ENCODE measurements at places on chromosomes 7 and 10. TPM values are rescaled to one million over a fixed set of nuclear protein-coding genes. Genes with fewer than 3 reads are reported as not detected.

DNA sequence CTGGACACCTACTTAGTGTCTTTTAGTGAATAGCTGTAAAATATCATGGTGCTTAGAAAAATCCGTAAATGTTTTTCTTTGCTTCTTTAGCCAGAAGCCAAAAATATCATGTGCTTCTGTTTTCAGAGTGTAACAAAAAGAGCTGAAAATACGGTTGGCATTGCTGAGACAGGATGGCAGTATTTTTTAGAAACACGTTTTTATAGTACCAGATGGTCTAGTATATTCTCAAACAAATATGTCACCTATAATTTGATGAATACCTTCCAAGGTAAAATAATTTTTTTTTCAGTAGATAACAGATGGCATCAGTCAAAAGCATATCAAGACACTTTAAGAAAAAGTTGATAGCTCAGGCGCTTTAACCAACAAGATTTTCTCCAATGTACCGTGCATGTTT lies 326.6 kb downstream of the PHF14 start:
- DNase-seq: no peak

DNA sequence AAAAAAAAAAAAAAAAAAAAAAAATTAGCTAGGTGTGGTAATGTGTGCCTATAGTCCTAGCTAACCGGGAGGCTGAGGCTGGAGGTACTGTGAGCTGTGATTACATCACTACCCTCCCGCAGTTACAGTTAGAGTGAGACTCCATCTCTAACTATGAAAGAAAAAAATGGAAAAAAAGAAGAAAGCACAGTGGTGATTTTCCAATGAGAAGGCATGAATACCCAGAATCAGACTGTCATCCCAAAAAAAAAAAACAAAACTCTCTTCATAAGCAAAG lies 269.9 kb upstream of the MKLN1 start:
- no peak for DNase-seq

GRCh38 chr10:112375721-112376395 lies 1.9 kb downstream of the ACSL5 start:
- peak; percentile 67 for DNase-seq

DNA sequence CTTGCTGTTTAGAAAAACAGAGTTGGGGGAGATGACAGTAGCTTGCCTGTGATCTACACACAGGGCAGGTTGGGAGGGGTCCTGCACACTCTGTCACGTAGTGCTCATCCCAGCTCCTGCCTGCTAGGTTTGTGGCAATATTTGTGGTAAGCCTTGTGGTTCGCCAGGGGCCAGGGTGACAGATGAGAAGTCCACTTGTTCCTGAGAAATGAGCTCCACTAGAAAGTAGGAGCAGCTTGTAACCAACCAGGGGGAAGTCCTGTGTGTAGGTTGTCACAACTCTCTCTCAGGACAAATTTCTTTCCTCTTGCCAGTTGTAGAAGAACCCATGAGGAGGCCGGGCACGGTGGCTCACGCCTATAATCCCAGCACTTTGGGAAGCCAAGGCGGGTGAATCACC lies 147.0 kb downstream of the TCF7L2 start:
- DNase-seq: no peak

CDH23 gene
- total RNA-seq: 0.21 TPM

- DNase-seq: no peak
Measured at GRCh38 chr10:31219306-31219705, 99.7 kb upstream of the ZEB1 start.

- no peak for DNase-seq
Measured at GRCh38 chr7:40463446-40463845, 328.6 kb downstream of the SUGCT start.

RASA4B gene
- total RNA-seq: not detected

- no peak for DNase-seq
Measured at GRCh38 chr10:5816170-5816569, 2.9 kb upstream of the GDI2 start.

- DNase-seq: no peak
Measured at GRCh38 chr10:31887850-31888249, 40.8 kb downstream of the ARHGAP12 start.
